Neural progenitor cell (in vitro differentiated cells): ENCODE measurements at places on chromosomes 3 and 15. TPM values are rescaled to one million over a fixed set of nuclear protein-coding genes. Genes with fewer than 3 reads are reported as not detected.

BCL2A1 gene
- total RNA-seq: not detected in 2 replicates

GANC gene
- total RNA-seq: 11.6 and 22.7 TPM in 2 replicates

DNA sequence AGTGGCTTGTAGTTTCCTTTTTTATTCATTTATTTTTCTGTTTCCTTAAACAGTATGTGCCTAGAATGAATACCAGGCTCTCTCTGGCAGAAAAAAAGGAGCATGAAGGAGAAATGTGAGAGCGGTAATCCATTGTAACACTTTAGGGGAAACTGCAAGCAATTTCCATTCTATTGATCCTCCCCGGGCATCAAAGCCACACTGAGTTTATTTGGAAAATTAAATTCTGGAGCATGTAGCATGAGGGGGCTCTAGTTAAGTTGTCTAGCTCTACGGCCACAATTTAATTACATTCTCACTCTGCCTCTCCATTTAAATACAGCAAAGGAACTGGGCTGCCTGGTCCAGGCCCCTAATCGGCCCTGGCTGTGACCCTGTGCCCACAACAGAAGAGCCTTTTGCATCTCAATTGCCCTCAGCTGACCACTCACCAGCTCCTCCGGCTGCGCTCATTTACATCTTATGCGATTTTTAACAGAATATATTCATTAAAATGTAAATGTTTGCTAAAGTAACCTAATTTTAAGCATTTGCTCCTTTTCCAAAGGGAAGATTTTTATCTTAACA is 72.9 kb downstream of the MEGF11 start:
- DNase-seq: no peak

GRCh38 chr3:107641572-107642307 is 119.0 kb downstream of the BBX start:
- DNase-seq: no peak

DNA sequence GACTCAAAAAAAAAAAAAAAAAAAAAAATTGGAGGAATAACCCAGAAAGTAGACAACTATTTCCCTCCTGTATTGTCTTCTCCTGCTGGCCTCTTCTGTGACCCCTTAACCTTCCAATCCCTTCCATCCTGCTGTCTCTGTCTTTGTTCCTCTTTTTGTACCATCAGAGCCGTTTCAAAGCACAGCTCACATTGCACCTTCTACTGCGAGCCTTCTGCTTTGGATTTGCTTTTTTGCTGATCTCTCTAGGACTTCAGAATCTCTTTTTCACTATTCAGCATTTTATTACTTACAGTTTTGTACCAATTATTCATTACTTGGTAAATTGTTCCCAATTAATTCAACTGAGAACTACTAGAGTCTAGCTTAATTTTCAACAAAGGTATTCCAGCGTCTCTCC is 284.0 kb upstream of the TBL1XR1 start:
- peak; percentile 30 for DNase-seq

DNA sequence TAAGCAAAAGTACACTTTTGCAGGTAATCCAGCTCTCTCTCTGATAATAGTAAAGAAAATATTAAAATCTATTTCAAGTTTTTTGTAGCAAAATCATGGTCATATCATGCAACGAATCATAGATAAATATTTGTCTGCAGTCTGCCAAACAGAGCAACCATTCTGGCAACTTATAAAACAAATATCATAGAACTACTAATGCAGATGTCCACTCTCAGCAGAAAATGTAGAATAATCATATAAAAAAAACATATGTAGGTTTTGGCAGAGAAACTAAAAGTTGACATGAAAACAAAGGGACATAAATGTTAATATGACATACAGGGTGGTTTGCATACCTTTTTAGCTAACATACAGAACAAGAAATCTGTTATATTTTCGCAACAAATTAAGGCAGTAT is 12.2 kb downstream of the TMCC1 start:
- DNase-seq: no peak

GRCh38 chr15:86645925-86646500 is 566.3 kb downstream of the AGBL1 start:
- DNase-seq: no peak

CP gene
- 0.90 TPM in 1 of 2 replicates, not detected in the other for total RNA-seq

DNA sequence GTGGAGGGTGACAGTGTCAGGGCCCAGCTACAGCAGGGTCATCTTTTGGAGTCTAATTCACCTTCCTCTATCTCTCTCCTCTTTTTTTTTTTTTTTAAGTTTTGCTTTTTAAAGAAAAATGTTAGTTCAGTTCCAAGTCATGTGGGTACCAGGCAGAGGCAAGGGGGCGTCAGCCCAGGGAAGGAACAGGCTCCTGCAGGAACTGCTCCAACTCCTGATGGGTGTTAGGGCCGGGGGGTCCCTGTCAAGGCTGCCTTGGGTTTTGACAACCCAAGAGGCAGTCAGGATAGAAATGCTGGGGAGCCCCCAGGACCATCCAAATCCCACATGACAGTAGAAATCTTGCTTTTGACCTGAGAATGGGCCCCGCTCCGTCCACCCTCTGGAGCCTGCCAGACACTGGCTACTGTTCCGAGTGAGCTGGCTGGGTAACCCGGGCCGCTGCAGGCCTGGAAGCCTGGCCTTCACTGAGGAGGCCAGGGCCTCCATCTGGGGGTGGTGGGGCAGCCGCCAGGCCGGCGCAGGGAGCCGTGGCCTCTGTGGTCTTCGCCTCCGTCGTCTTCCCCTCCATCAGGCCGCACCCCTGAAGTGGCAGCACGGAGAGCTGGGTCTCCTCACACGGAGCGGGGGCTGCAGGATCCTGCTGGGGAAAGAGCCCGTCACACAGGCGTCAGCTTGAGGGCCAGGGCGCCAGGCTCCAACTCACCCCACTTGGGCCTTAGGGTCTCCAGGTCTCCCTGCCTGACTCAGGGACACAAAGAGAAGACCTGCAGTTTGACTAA is 24.2 kb downstream of the RNU5B-1 start:
- DNase-seq: no peak

DNA sequence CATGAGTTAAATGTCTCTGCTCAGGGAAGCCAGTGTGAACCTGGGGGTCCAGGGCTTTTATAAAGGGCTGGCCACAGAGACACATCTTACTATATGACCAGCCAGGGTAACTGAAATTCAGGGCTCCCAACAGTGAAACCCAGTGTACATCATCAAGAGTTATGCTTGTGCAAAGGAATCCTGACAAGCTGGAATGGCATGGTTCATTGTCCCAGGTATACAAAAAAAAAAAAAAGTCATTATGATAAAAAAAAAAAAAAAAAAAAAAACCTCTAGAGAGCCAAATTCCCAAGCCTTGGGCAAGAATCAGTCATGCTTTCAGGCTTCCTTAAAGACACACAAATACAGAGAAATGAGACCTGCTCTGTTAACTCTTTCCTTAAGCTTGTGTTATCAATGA is 452.0 kb downstream of the GABRG3 start:
- DNase-seq: no peak

- no peak for DNase-seq
These were observed 50.3 kb upstream of the ATP13A3 start for GRCh38 chr3:194536871-194537637.

- no peak for DNase-seq
These were observed 16.0 kb downstream of the SLC51A start for GRCh38 chr3:196232154-196232881.

MYL3 gene
- total RNA-seq: not detected in 2 replicates

GABRB3 gene
- 8.8 and 11.1 TPM in 2 replicates for total RNA-seq

- DNase-seq: no peak
These were observed 32.1 kb upstream of the RPS17 start for GRCh38 chr15:82572311-82572710.

NR1I2 gene
- 0.22 and 0.69 TPM in 2 replicates for total RNA-seq

GRCh38 chr15:91866971-91867372 is 13.5 kb downstream of the SLCO3A1 start:
- no peak for DNase-seq
